Tibial nerve (tissue), 4 donors: ENCODE measurements at places on chromosomes 1 and 21. TPM values are rescaled to one million over a fixed set of nuclear protein-coding genes. Genes with fewer than 3 reads are reported as not detected.

GRCh38 chr1:201881617-201882016 lies 7.1 kb upstream of the SHISA4 start:
- no peak for DNase-seq

GRCh38 chr21:25081096-25081495 lies 526.2 kb downstream of the MRPL39 start:
- DNase-seq, result no peak

GRCh38 chr1:155261493-155261851 lies 688 bp downstream of the SCAMP3 start:
- DNase-seq, result no peak

DNA sequence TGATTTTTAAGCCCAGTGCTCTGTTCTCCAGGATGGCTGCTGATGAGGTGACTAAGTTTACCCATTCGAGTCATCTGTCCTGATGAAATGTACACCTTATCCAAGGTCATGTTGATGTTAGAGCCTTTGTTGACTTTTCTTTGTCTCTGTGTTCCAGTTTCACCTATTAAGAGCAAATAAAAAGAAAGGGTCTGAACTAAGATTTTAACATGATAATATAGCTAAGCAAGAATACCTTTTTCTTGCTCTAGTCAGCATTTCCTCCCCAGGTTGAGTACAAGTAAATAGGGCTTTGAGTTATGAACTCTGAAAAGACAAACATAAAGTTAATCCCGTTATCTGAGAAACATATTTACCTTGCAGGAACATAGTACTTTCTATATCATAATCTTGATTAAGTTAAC lies 52.1 kb upstream of the GPR88 start:
- no peak for DNase-seq

DNA sequence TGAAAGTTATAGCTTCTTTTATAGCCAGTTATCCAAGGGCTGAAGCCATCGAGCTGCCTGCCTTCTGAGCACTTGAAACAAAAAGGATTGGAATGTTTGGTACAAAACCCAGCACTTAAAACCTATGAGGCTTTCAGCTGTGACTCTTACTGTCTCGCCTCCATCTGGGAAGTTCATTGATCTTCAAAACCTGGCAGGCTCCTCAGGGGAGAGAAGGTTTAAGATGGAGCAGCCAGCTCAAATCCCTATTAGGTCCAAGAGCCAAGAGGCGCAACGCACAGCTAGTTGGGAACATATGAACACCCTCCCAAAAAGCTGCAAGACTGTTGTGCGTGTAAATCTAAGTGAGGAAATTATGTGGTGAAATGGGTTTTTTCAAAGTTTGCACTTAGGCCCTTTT lies 33.4 kb downstream of the BACE2 start:
- no peak for DNase-seq

DNA sequence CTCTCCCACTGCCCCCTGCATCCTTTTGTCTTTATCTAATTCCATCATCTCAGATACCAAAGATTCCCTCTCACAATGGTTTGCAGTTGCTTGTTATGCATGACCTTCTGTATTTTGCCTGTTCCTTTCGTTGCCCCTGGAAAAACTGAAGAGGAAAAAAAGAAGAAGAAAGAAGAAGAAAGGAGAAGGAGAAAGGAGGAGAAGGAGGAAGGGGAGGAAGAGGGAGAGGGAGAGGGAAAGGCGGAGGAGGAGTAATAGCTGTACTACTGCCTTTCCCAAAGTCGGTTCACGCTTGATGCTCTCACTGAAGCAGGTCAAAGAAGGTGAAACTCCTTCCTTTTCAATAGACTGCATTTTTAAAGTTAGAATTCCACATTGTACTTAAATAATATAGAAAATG lies 513.8 kb downstream of the PTPRC start:
- no peak for DNase-seq

DNA sequence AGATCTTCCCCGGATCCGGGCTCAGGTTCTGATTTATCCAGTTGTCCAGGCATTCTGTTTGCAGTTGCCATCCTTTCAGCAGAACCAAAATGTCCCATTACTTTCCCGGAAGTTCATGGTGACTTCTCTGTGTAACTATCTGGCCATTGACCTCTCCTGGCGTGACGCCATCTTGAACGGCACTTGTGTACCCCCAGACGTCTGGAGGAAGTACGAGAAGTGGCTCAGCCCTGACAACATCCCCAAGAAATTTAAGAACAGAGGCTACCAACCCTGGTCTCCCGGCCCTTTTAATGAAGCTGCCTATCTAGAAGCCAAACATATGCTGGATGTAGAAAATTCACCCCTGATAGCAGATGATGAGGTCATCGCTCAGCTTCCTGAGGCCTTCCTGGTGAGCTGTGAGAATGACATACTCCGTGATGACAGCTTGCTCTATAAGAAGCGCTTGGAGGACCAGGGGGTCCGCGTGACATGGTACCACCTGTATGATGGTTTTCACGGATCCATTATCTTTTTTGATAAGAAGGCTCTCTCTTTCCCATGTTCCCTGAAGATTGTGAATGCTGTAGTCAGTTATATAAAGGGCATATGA lies 22.4 kb downstream of the AADACL4 start:
- no peak for DNase-seq

GRCh38 chr1:230599926-230600656 lies 42.2 kb upstream of the COG2 start:
- no peak for DNase-seq

- no peak for DNase-seq
Observed at GRCh38 chr21:29190923-29191331, 60.5 kb downstream of the MAP3K7CL start.

Gene OR2L2
- total RNA-seq, result 0.60 TPM

Gene FCRLA
- not detected for total RNA-seq
